ENCODE measurements at places on chromosomes 6 and 20.

- no peak for DNase-seq
Observed at GRCh38 chr6:39430446-39430845, 107.9 kb upstream of the KCNK16 start.

GRCh38 chr6:90859612-90860011 lies 272.7 kb upstream of the MAP3K7 start:
- no peak for DNase-seq

DNA sequence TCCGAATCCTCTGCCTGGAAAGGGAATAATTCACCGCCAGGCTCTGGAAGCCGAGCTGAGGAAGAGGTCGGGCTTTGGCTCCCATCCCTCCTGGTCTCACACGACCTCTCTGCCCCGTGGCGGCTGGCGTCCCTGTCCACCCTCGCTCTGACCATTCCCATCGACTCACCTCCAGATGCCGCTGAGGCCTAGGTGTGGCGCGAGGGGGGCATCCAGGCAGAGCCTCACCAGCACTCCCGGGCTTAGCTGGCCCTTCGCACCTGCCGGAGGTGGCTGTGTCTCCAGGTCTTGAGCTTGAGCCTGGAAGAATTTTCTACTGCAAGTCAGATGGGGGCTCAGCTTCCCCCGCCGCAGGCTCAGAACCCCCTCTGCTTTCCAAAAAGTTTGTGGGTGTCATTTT lies 28.5 kb upstream of the SMOC2 start:
- DNase-seq, result no peak

- no peak for DNase-seq
Observed at GRCh38 chr6:152922706-152923105, 60.1 kb downstream of the FBXO5 start.
